ENCODE measurements at places on chromosomes 2 and 18.

GRCh38 chr2:207091928-207092327 is 73.8 kb downstream of the KLF7 start:
- DNase-seq: no peak

- DNase-seq: no peak
Observed at GRCh38 chr18:23772327-23773024, 83.2 kb downstream of the LAMA3 start.

DNA sequence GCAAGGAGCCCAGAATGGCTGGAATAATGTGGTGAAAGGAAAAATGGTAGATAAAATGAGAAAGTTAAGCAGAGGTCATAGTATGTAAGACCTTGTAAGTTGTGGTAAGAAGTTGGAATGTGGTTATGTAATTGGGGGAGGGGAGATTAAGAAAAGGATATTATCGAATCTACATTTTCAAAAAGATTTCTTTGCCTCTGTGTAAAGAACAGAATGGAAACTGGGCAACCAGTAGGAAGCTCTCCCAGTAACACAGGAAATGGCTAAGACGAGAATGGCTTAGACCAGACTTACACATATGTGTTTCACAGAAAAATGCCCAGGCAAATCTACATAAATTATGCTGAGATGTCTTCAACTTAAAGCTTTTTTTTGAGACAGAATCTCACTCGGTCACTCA is 13.2 kb downstream of the MEMO1 start:
- no peak for DNase-seq

DNA sequence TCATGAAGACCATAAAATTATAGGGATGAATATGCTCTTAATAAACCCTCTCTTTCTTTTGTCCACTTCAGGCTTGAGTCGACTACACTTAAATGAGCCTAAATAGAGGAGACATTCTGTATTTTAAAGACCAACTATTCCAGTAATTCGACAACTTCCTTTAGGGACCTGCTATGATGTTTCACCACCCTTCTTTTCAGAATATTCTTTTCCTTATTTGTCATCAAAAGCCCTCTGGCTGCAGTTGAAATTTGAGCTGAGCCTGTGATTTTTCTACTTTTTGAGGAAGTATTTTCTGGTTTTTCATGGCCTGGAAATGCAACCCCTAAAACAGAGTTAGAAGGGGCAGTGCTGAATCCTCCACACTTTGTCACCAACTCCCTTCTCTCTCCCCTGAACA is 287.0 kb downstream of the EPHA4 start:
- DNase-seq: no peak

- no peak for DNase-seq
Observed at GRCh38 chr18:3036108-3036507, 23.2 kb upstream of the LPIN2 start.

DNA sequence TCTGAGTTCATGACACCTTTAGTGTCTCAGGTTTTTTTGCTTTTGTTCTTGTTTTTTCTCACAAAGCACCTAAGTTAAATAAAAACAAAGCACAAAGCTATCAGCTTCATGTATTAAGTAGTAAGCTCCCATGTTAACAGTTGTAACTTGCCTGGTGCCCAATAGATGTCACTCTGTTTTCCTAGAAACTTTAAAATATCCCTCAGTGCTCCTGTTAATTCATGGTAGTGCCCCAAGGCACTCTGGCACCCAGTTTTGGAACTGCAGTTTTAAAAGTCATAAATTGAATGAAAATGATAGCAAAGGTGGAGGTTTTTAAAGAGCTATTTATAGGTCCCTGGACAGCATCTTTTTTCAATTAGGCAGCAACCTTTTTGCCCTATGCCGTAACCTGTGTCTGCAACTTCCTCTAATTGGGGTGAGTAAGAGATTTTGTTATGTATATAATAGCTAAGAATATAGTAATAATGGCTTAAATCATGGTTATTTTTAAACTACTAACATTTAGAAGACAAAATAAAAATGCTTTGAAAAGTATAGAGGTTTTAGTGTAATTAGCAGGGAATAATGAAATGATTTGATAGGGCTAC is 555.0 kb upstream of the TMEFF2 start:
- no peak for DNase-seq

GRCh38 chr2:239009589-239009961 is 161.7 kb downstream of the TWIST2 start:
- DNase-seq: no peak

- no peak for DNase-seq
Observed at GRCh38 chr2:98524168-98524567, 79.5 kb downstream of the INPP4A start.

DNA sequence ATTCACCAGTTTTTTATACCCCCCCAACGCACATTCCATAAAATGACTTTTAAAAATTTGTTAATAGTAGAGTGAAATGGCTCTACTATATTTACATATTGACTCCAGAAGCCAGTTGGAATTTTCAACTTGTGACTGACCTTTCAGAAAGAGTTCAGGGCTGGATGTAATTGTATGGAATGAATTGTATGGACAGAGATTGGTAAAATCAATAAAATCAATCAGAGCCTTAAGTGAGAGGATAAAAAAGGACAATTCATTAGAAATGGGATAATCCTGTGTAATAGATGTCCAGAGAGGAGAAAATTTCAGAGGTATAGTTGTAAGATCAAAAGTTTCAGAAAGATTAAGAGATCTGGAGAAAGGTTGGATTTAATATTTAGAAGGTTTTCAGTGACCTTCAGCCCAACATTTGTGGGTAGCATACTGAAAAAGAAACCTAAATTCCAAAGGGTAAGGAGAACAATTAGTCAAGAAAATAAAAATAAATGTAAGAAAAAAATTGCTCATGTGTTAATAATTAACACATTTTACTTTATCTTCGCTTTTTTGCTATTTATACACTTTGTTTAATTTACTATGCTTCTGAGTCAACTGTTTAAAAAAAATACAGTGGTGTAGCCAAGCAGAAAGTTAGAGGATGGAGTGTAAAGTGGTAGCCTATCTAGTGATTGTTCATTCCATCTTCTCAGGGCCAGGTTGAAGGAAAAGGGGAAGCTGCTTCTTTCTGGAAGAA is 385.4 kb upstream of the TMEFF2 start:
- no peak for DNase-seq

GRCh38 chr18:59685501-59685900 is 11.7 kb downstream of the CCBE1 start:
- no peak for DNase-seq

- no peak for DNase-seq
Observed at GRCh38 chr2:190940454-190940853, 59.8 kb downstream of the GLS start.

DNA sequence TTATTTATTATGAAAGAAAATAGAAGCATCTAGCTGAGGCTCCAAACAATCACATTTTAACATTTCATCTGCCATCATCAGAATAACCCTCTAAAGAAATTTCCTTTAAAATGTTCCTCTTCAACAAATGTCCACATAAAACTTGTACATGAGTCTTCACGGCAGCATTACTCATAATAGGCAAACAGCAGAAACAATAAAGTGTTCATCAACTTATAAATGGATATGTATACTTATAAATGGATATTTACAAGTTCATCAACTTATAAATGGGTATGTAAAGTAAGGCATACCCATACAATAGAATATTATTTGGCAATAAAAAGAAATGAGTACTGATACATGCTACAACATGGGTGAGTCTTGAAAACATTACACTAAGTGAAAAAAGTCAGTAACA is 33.5 kb upstream of the ASNSD1 start:
- no peak for DNase-seq

- DNase-seq: no peak
Observed at GRCh38 chr2:226131299-226131784, 668.3 kb downstream of the IRS1 start.

DNA sequence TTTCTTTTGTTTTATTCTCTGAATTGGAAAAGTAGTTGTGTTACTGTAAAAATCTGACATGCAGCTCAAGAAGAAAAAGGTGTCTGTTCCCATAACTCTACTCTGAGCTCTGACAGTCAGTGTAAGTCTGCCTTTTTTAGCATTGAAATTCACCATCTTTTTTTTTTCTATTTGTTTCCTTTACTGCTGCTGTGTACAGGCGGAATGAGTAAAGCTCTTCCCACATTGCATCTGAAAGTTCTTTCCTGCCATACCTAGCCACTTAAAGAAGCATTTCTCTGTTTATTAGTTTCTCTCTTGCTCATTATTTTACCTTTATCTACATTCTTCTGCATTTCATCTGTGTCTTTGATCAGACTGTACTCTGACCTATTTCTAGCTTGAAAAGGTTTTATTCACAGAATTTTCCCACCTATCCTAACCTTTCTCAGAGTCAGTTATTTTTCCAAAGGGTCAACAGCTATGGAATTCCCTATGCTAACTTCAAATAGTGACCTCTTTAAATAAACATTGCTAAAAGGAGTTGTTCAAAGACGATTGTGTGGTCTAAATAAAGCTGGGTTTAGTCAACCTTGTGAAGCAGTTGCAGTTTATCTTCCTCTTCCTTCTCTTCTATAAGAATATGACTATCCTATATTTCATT is 1303.1 kb upstream of the ZEB2 start:
- DNase-seq: no peak

GRCh38 chr2:56239437-56239836 is 55.6 kb downstream of the CCDC85A start:
- no peak for DNase-seq

GRCh38 chr2:176851200-176851888 is 361.2 kb upstream of the HNRNPA3 start:
- DNase-seq: no peak

DNA sequence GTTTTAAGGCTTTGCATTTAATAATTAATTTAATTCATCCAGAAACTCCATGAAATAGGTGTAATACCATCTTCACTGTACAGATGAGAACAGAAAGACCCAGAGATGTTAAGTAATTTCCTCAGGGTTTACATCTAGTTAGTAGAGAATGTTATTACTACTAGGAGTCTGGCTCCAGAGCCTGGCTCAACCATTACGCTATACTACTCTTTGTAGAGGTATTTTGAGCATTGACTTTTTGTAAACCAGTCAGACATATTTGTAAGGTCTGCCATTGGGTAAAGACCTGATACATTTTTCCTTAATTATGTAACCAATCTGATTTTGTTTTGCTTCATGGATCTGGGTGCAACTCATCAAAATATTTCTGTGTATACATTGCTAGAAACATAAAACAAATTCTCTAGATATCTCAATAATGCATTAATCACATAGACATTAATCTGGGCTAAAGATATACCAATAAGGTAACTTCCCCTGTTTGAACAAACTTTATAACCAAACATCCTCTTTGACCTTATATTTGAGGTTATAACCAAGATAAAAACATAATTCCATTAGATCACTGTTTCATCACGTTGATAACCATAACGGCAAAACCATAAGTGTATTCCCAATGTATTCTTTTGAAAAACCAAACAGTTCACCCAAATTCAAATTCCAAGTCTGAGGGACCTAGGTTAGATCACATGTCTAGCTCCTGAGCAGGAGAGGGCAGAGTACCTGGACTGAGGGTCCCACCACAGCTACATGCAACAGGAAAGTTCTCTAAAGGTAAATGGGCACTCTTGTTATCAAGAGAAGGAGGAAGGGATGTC is 135.0 kb downstream of the IKZF2 start:
- DNase-seq: no peak

DNA sequence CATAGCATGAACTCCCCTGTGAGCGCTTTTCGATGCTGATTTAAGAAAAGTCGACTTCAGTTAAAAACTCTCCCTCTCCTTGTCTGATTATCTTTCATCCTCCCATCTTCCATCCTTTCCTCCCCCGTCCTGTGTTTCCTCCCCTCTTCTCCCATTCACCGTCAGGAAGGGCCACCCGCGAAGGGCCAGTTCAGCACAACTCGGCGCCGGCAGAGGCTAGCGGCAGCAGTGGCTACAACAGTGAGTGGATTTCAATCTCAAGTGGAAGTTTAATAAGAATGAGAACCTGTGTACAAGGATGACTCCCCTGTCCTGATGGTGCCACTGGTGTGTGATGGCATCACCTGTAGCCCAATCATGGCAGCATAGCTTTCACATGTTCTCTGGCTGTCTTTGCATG is 106.9 kb downstream of the PRKRA start:
- DNase-seq: no peak

DNA sequence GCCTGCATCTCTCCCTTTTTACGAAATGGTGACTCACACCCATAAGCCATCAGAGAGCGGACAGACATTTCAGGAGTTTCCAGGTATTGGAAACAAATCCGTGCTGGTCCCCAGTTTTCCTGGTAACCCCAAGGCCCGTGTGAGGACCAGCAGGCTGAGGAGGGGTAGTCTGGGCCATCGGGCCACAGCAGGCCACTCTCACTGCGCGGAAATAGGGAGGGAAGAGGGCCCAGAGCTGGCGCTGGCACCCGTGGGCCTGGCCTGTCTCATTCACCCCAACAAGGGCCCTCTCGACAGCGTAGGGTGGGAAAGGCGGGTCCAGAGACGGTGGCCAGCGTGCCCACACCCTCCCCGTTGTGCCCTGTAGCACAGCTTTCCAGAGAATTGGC is 13.7 kb upstream of the FAHD2A start:
- DNase-seq: no peak

DNA sequence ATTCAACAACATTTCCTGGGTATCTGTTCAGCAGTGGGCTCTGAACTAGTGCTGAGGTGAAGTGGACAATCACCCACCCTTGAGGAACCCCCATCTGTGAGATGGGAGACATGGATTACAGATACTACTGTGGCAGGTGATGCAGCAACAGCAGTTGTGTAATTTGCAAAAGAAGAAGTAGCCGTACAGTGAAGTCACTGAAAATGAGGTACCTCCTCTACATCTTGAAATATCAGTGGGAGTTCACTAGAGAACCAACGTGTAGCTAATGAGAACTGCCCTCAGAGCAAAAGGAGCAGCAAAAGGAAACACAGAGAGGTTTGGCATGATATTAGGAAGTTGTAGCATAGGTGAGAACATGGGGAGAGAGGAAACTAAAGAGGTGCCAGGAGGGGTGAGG is 41.3 kb downstream of the VSNL1 start:
- DNase-seq: no peak

- DNase-seq: no peak
Observed at GRCh38 chr2:46862514-46862913, 53.1 kb downstream of the MCFD2 start.

- DNase-seq: no peak
Observed at GRCh38 chr2:12856934-12857601, 140.3 kb downstream of the TRIB2 start.

DNA sequence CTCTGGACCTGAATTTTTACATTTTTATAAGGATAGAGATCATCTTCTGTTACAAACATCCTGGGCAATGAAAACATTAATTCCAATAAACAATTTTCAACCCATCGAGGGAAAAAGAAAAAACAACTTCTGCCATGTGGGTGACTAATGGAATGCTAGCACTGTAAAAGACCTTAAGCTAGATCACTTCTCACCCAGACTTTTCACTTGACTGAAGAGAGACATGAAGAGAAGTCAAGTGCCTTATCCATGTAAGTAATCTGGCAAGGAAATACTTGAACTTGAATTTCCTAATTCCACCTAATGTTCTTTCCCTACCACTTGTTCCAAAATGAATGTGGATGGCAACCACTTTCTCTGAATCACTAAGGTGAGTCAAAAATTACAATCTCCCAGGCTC is 98.3 kb upstream of the ACVR1C start:
- no peak for DNase-seq

- no peak for DNase-seq
Observed at GRCh38 chr2:31287654-31288053, 53.7 kb downstream of the EHD3 start.

All from activated CD4-positive, CD25-positive, alpha-beta regulatory T cell treated with anti-CD3 and anti-CD28 coated beads, Interleukin-2, amount 50 U/mL, for 16 hours (primary cell).